Amygdala (tissue), 56 donors: ENCODE measurements at places on chromosomes 12 and 14.

GRCh38 chr12:46349253-46349652 lies 23.3 kb downstream of the SLC38A2 start:
- DNase-seq: no peak

DNA sequence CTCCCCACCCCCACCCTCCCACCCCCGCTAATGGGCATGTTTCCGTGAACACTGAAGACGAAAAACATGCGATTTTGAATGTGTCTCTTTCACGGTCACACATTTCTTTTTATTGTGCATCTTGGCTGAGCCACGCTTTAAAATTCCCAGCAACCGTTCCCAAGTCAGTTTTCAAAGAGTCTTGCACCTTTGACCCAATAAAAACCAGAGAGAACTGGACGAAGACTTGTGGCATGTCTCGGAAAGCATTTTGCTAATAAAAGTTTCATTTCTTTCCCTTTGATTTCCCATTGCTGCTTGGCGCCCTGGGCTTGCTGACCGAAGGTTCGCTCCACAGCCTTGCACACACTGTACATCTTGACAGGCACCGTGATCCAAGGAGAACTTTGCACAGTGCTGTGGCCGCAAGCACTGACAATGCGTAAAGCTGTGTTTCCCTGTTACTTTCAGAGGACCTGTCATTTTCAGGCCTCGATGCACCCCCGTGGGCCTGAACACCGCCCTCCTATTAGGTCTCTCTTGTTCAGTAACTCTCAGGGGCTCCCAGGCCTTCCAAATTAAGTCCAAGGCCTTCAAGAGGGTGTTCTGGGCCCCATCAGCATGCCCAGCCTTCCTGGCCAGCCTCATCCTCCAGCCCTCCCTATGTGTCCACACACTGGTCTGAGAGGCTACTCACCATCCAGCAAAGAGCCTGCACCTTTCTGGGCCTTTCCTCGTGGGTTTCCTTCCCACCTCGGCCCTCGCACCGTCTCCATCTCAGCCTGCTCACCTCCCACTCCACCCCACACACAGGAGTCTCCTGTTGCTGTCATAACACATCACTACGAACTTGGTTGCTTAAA lies 63.4 kb upstream of the DIO3 start:
- DNase-seq: no peak

DNA sequence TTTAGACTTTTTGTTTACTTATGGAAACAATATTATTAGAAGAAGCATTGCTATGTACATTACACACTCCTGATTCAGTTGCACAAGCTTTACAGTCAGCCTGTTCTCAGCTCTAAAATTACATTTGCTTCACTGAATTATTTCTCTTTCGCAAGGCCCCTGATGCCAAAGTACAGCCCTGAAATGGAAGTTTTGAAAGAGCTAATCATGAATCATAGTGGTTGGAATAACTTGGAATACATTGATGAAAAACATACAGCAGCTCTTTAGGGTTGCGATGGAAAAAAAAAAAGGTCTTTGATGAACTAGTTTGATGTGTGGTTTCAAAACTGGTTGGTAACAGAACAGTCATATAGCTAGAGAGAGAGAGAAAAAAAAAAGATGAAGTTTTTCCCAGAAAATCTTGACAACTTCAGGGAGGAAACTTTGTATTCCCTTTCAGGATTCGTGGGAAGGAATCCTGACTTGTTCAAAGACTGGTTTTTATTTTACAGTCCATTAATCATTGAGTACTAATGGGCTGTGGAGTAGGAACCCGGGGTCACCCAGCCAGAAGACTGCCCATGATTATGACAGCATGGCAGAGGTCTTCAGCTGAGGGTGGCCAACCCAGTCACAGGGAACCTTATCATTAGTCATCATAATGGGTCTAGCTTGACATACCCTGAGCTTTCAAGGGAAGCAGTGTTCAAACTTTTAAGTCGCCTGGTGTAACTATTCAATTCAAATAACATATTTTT lies 460.1 kb downstream of the NAV3 start:
- DNase-seq: no peak

DNA sequence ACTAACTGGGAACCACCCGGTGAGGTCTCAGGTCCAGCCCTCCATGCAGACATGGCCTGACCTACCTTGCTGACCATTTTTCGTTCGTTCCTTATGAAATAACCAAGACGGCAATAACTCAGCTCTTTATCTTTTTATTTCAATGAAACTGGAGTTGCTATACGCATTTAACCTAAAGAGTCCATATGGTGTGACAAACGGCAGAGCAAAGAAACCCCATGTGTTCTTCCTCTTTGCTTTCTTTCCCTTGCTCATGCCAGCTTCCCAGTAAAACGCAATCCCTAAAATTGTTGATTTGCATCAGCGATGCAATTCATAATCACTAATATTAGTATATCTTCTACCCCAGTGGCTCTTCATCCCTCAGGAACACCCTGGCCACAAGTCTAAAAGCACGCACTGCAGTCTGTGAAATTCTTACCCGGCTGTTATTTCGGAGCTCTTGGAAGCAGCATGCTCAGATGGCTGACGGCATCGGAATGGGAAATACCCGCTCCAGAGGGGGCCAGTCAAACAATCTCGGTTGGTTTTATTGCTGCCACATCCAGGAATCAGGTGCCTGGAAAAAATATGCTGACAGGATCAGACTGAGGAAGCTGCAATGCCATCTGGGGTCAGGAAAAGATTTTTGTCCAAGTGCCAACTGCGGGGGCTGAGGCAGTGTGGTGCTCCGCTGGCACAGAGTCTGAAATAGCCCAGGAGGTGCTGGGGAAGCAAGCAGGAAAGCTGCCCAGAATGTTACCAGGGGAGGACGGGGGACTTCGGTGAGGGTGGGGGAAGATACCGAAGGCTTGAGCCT lies 28.2 kb upstream of the KCNA1 start:
- DNase-seq: no peak
